K562 (cell line): ENCODE measurements at places on chromosomes 16 and 17.
A peak's percentile ranks its signal among the peaks of the same experiment; 100 is the strongest.

- DNase-seq, result no peak
These were observed 656 bp upstream of the PRR29 start for GRCh38 chr17:63997341-63998048.

DNA sequence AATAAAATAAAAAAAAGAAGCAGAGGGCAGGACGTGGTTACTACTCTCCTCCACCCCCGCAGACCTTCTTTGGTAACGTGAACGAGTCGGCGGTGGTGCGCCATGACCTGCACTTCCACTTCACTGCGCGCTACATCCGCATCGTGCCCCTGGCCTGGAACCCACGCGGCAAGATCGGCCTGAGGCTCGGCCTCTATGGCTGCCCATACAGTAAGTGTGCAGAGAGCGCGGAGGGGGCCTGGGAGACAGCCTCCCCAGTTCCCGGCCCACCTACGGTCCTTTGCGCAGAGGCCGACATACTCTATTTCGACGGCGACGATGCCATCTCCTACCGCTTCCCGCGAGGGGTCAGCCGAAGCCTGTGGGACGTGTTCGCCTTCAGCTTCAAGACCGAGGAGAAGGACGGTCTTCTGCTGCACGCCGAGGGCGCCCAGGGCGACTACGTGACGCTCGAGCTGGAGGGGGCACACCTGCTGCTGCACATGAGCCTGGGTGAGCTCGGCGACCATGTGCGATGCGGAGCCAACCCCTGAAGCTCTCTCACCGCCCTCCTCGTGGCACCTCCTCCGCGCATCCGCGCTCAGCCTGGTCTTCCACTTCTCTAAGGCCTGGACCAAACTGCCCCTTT, 2.7 kb downstream of the CNTNAP1 start:
- no peak for DNase-seq

GRCh38 chr17:55794725-55795482, 44.1 kb downstream of the PCTP start:
- DNase-seq, result no peak

DNA sequence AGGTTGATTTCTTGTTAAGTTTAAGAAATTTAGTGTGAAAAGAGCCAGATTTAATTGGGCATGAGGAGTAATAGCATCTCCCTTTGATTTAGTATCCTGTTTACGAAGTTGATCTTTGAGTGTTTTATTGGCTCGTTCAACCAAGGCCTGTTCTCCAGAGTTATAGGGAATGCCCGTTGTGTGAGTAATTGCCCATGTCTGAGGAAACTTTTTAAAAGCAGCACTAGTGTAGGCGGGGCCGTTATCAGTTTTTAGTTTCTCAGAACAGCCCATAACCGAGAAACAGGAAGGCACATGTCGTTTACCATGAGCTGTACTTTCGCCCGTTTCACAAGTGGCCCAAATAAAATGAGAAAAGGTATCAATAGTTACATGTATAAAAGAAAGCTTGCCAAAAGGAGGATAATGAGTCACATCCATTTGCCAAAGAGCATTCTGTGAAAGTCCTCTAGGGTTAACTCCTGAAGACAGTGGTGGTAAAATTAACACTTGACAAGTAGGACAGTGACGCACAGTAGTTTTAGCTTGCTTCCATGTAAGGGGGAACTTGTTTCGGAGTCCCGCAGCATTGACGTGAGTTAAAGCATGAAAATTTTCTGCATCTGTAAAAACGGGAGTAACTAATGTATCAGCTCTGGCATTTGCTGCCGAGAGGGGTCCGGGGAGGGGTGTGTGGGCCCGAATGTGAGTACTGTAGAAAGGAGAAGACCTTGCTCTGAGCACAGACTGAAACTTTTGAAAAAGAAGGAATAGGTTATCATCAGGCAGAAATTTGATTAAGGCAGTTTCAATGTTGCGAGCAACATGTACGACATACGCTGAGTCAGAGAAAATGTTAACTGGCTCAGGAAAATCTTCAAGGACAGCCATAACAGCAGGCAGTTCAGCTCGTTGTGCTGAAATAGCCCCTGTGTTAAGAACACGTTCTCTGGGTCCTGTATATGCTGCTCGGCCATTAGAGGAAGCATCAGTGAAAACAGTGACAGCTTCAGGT, 18.5 kb upstream of the KCTD5 start:
- DNase-seq, result no peak

DNA sequence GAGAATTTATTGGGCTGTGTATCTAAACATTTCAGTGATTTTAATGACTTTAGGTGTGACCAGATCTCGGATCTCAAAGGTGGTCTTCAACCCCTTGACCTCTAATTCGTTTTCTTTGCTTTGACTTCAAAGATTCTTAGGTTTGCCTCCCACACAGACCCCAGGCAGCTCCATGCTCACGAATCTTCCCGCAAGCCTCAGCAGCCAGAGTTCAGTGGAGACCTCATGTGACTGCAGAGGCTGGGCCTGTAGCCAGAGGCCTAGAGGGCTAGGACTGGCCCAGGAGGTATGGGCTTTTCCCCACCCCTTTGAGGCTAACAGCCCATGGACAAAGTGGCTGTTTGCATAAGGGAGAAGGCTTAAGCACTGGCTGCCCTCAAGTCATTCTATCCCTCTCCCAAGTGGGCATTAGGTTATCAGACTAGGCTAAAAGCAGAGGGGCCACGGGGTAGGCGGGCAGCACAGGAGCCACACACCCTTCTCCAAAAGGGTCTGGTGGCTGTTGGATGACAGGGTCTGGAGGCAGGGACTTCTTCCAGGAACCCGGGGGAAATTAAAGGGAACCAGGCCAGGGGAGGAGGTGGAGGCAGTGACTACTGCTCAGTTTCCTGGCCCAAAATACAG, 3.0 kb downstream of the HIRIP3 start:
- no peak for DNase-seq

DNA sequence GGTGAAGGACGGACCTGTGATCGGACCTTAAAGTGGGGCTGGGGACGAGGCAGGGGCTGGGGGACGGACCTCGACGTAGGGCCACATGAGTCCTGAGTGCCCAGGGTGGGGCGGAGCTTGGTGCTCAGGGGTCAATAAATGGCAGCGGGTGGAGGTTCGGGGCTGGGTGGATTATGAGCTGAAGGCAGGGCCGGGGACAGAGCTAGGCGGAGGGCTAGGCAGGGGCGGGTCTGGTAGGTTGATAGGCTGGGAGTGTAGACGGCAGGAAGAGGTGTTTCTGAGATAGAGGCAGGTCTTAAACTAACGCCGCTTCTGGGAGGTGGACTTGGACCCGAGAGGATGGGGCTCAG, 733 bp downstream of the CHRNB1 start:
- no peak for DNase-seq

GRCh38 chr16:27233731-27234130, 30.4 kb downstream of the KDM8 start:
- DNase-seq, result no peak

DNA sequence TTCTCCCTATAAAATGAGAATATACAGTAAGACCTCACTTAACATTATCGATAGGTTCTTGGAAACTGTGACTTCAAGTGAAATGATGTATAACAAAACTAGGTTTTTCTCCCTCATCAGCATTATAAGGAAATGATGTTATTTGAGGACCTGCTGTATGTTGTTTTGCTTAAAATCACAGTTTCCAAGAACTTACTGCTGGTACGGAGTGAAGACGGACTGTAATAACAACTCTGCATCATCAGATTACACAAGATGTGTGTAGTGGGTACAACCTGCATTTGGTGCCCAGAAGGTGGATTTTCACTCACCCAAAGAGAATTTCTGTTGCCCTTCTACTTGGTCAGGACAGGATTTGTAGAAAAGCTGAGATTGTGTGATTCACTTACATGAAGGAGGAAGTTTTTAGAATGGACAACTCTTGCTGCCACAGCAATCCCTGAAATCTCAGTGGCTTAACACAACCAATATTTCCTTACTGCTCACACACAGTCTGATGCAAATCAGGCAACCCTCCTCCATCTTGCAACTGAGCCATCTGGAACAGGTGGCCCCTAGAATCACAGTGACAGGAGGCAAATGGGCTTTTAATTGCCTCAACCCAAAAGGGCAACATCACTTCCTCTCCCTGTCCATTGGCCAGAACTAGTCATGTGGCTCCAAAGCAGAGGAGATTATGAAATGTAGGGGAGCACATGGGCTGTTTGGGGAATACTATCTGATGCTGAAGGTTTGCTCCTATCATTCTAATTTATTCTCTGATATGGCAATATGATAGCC, 67.6 kb upstream of the CACNG5 start:
- DNase-seq, result no peak

- no peak for DNase-seq
These were observed 23.9 kb downstream of the NLRC5 start for GRCh38 chr16:57013229-57013628.

DNA sequence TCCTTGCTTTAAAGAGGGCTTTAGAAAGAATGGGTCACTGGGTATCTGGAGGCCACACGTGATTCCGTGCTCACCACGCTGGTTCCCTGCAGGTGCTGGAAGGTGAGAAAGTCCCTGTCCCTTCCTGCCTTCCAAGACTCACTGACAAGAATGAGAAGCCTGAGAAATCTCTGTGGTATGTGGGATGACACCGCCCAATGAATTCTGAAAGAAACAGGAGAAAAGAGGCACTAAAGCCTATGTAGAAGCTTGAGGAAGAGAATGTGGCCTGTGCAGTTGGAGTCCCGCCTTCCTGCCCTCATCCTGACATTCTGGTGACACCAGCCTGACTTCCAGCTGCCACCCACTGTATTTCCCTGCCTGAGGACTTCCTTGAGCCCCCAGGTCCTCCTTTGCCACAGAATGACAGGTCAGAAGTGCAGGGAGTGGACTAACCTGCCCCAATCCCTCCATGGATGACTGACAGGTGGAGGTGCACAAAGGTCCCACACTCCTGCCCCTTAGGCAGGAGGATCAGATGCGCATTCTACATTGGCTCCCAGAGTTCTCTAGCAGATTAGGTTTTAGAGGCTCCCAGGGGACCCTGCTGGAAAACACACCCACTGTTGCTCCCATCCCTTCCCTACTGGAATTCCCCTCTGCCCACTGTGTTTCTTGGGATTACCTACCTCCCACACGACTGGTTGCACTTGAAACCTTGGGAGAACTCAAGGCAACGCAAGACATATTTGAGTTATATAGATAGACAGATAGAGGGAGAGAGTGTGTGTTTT, 38.6 kb upstream of the TENT4B start:
- no peak for DNase-seq

- peak; percentile 65 for DNase-seq
These were observed 3.3 kb upstream of the TRARG1 start for GRCh38 chr17:1275962-1276736.

GRCh38 chr17:8212312-8213180, 2.2 kb upstream of the AURKB start:
- DNase-seq, result peak; percentile 18

DNA sequence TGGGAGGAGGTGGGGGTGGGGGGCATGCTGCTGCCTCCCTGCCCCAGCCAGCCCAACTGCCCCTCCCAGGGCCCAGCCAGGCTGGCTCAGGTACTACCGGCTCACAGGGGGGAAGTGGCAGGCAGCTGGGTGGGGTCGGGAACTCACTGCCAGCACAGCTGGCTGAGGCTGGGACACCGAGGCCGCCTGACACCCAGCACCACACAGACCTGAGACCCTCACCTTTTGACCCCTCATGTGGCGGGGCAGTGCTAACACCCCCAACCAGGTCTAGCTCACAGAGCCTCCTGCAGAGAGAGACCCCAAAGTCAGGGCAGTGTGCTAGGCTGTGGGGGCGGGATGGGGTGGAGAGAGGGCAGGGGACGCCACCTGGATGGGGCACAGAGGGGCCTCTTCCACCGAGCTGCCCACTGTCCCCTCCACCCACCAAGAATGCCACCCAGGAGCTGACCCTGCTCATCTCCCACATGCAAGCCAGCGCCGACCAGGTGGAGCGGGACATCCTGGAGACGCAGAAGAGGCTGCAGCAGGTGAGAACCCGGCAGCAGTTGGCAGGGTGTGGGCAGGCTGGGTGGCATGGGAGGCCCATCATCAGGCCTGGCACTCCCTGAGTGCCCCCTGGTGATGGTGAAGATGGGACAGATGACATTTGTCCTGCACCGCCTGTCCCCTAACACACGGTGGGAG, 3.0 kb downstream of the EVPLL start:
- no peak for DNase-seq

DNA sequence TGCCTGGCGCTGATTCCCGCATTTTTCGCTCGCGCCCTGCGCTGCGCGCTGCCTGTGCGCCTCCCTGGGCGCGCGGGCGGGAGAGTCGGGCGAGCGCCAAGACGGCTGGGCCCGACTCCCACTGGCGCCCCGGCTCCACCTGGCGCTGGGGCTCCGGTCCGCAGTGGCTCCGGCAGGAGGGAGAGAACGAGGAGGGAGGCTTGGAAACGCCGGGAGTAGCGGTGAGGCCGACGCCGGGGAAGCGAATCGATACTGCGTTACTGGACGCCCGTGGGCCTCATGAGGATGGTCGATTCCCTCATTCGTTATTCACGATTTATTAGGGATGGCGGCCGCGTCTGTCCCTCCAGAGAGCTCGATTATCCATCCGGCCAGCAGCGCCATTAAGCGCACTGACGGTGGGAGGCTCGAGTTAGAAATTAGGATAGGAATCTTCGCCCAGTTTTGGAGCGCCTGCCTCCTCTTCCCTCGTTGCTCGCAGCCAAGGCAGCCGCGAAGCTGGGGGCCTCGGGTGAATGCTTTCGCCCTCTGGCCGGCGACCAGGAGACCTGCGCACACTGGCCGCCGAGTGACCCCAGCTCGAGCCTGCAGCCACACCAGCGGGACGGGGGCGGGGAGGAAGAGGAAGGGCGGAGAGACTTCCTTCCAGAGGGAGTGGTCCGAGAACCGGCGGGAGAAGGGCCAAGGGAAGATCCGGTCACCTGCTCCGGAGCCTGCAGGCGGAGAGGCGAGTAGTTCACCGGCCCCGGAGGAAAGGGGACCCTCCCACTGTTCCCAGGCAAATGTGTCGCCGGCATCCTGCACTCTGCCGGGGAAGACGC, 1.3 kb upstream of the PCGF2 start:
- peak; percentile 65 for DNase-seq

DNA sequence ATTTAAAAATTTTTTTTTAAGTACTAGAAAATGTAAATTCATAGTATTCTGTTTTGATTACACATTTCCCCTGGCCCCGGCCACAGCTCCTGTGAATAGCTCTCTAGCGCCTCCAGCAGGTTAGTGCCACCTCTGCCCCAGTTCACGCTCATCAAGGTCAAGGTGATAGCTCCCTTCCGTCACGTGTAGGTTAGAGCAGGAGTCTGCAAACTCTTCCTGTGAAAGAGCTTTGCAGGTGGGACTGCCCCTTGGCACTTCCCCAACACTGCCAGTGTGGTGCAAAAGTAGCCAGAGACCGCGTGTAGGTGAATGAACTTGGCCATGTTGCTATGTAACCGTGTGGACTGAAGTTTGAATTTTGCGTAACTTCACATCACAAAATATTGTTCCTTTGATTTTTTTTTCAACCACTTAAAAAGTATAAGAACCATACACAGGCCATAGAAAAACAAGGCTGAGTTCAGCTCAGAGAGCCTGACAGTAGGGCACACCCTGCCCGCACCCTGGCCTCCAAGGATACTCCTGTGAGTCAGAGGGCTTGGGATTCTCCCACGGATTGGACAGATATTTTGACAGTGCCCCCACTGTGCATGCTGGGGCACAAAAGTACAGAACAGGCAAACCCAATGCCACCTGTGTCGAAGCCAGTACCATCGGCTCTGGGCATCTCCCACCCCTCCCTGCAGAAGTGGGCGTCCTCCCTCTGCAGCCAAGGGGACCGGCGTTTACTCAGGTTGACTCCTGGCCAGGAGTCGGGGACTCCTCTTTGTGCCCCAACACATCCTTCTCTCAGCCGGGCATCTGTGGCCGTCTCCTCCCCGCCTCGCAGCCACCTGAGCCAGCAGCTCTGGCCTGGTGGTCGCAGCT, 92.0 kb upstream of the CHMP6 start:
- peak; percentile 81 for DNase-seq
